ENCODE measurements at places on chromosomes 11 and 22.

GRCh38 chr11:65919573-65920371 lies 546 bp downstream of the DRAP1 start:
- DNase-seq = peak; percentile 63

GRCh38 chr11:134714021-134714656 lies 302.1 kb upstream of the B3GAT1 start:
- DNase-seq = no peak

GRCh38 chr11:125968354-125968753 lies 22.5 kb downstream of the VSIG10L2 start:
- peak; percentile 84 for DNase-seq

- peak; percentile 96 for DNase-seq
Measured at GRCh38 chr11:1335811-1336761, 26.7 kb upstream of the TOLLIP start.

GRCh38 chr22:49629261-49629570 lies 198.5 kb downstream of the BRD1 start:
- DNase-seq = no peak

DNA sequence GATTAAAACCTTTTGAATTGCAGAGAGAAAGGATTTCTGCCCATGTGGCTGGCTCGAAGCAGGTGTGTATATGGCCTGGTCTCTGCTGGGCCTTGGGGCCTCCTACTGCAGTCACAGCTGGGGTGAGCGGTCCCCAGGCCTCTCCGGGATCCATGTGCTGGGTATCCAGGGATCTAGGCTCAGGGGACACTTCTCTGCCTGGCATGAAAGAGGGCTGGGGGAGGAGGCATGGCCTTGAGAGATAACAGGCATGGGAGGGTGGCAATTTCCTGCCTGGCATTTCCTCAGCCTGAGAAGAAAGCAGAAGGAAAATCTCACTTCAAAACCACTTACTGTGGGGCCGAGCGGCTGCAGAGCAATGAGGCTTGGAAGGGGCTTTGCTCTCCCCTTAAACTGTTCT lies 20.3 kb upstream of the PARVG start:
- DNase-seq = peak; percentile 45

- no peak for DNase-seq
Measured at GRCh38 chr22:31577711-31578110, 81.4 kb downstream of the SFI1 start.
